Tongue (tissue), 3 donors: ENCODE measurements at places on chromosomes 1 and 21. TPM values are rescaled to one million over a fixed set of nuclear protein-coding genes. Genes with fewer than 3 reads are reported as not detected.

The KCNJ9 gene
- not detected for total RNA-seq

GRCh38 chr1:41812051-41812450 is 106.7 kb downstream of the HIVEP3 start:
- DNase-seq, result peak; percentile 43

The PRAMEF33 gene
- not detected for total RNA-seq

The SAMD13 gene
- total RNA-seq, result 5.9 TPM

GRCh38 chr1:150003801-150004200 is 6.7 kb downstream of the OTUD7B start:
- DNase-seq, result no peak

DNA sequence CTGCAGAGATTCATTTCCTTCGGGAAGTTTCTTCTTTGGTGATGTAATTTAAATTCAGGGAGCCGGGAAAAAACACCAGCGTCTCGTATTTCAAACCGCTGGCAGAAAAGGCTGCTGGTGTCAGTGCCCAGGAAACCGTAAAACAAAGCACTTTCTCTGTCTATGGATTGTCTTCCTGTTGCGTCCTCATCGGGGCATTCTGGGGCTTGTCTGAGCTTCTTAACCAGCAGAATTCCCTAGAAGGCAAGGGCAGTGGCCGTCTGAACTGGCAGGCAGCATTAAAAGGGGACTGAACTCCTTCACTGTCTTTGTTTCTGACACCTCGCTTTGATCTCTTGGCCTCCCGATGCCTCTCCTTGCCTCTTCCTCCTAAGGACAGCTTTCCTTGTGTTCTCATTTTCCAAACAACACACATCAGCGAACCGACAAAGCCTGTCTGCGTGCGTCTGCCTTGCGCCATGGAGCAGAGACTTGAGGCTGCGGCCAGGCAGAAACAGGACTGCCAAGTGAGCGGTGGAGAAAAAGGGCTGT is 391.6 kb upstream of the VAMP3 start:
- DNase-seq, result peak; percentile 75

DNA sequence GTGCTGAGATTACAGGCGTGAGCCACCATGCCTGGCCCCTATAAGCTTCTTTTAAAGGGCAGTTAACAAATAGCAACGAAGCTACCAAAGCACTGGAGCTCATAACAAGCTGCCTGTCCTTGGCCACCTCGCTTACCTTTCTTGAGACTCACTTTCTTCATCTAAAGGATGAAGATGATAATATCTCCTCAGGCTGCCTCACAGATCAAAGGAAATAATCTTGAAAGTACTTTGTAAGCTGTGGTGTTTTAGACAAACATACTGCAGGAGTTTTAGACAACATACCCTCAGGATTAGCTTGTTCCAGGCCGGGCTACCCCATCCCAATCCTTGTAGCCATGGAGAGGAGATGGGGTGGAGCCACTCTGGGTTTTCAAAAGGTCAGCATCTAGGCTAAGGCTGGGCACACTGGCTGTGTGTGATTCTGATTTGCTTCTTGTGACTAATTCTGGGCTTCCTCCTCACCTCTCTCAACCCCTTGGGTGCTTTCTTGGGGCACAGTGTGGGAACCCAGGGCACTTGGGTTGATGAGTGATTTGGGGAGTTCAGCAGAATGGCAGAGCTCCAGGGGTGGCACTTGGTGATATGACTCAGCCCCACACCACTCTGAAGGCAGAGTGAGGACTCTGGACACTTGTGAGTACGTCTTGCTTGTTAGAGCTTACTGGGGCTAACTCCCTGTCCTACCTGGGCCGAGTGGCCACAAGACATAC is 5.2 kb downstream of the GPR25 start:
- no peak for DNase-seq

DNA sequence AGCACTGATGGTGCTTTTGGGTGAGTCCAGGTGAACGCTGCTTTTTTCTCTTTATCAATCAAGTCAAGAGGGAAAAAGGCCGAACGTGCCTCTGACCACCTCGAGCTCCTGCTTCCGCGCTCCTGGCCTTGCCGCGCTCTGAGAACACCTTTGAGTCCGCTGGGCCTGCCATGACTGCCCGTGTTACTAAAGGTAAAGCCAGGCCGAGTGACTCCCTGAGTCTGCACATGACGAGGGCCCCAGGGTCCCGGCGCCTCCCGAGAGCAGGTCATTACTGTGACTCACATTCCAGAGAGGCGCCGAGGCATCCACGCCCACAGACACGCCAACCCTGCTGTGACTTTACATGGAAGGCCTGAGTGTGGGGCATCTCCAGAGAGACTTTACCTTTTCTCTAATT is 11.1 kb downstream of the POFUT2 start:
- DNase-seq, result no peak

DNA sequence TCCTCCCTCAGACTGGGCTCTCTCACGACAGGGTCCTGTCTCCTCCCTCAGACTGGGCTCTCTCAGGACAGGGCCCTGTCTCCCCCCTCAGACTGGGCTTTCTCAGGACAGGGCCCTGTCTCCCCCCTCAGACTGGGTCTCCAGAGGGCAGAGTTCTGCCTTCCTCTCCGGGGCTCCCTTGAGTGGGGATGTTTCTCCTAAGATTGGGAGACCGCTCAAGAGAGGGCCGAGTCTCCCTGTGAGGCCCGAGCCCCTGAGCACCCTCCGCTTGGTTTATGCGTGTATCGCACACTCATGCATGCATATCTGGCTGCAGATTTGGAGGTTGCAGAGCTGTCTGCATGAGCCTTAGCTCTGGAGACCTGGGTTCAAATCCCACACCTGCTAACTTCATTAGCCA is 39.3 kb upstream of the CSF3R start:
- no peak for DNase-seq

- no peak for DNase-seq
Measured at GRCh38 chr1:46236882-46237281, 10.7 kb upstream of the RAD54L start.

The NPHP4 gene
- total RNA-seq, result 7.7 TPM

The OR2T29 gene
- not detected for total RNA-seq

The PARS2 gene
- total RNA-seq, result 5.8 TPM

The SCAF4 gene
- 12.3 TPM for total RNA-seq

GRCh38 chr1:218351391-218352074 is 6.4 kb downstream of the TGFB2 start:
- DNase-seq, result peak; percentile 60

The MPL gene
- total RNA-seq, result not detected

DNA sequence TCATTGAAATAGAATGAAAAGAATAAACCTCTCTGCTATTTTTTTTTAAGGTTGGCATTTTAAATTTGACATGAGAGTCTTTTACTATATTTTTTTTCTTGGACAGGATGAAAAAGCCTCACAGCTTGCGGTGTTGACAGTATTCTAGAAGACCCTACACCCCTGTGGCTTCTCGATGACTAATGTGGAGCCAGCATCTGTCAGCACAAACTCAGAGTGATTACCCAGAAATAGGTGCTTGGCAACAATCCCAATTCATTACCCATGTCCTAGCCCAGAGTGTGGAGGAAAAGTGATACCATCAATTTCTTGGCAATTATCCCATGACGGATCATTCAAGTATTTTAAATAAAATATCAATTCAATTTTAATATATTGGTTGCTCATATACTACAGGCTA is 186.8 kb upstream of the MAP1LC3C start:
- DNase-seq, result peak; percentile 64

DNA sequence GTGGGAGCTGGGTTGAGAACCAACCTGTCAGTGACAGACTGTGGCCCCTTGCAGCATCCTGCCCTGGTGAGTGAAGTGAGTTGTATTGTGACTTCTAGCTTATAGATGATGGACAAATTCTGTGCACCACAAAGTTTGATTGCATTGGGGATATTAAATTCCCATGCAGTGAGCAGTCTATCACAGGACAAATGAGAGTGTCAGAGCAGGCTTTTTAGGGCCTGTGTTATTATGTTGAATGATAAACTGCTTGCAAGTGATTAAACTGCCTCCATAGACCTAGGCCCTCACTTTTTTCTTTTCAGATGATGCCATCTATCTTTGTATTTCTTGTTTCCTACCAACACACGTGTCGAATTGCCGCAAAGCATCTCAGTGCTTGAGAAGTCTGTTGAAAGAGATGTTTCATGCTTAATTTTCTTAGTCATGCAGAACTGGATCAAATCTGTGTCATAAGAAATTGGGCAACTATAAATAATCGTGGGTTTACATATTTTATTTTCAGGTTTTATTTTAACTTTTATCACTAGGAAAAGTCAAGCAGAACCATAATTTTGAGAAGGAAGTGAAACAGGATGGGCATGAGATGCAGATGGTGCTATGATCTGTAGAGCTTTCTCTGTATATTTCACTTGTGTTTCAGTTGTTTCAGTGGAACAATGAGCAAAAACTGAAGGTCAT is 199.2 kb downstream of the S1PR1 start:
- peak; percentile 27 for DNase-seq

The PRAMEF20 gene
- total RNA-seq, result not detected
